Mammary epithelial cell (primary cell): ENCODE measurements at places on chromosomes 1 and 21. TPM values are rescaled to one million over a fixed set of nuclear protein-coding genes. Genes with fewer than 3 reads are reported as not detected.

GOLT1A gene
- 0.22 TPM for polyA plus RNA-seq

PHLDA3 gene
- 96.4 TPM for polyA plus RNA-seq

ACBD3 gene
- 21.4 TPM for polyA plus RNA-seq

TEX38 gene
- polyA plus RNA-seq, result not detected

LCA5L gene
- 0.56 TPM for polyA plus RNA-seq

SYNC gene
- 7.6 TPM for polyA plus RNA-seq

RPL11 gene
- polyA plus RNA-seq, result 1,104 TPM

PSMA5 gene
- 118 TPM for polyA plus RNA-seq
